ENCODE measurements at places on chromosomes 16 and 17.

- DNase-seq: peak; percentile 34
Measured at GRCh38 chr16:24151482-24151939, 104.6 kb upstream of the CACNG3 start.

DNA sequence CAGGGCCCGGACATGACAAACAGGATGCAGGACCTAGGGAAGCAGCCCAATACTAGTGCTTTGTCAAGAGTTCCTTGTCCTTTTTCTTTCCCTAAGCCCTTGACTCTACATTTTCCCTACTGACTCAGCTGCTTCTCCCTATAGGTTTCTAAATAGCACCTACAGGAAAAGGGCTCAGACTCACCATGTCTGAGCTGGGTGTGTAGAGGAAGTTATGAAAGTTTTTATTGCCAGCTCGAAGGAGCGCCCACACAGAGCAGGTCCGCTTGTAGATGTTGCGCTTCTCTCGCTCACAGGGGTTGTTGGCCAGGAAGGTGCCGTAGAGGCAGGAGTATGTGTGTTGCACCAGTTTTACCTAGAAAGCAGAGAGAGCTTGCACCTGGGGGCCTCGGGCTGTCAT, 10.6 kb downstream of the MTMR4 start:
- no peak for DNase-seq

DNA sequence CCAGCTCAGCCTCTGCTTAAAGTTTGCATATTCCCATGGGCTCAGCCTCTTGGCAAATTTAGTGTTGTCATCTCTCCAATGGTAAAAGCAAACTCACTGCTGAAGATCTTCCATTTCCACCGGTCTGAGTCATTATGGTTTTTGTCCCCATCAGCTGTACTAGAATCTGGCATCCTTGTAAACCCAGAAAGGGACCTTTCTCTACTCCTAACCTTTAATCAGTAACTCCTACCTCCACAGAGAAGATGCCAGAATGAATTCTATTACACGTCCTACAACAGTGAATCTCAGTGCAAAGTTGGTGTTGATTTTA, 45.8 kb downstream of the ZNF652 start:
- no peak for DNase-seq

- no peak for DNase-seq
Measured at GRCh38 chr16:11498683-11499082, 88.0 kb downstream of the LITAF start.

DNA sequence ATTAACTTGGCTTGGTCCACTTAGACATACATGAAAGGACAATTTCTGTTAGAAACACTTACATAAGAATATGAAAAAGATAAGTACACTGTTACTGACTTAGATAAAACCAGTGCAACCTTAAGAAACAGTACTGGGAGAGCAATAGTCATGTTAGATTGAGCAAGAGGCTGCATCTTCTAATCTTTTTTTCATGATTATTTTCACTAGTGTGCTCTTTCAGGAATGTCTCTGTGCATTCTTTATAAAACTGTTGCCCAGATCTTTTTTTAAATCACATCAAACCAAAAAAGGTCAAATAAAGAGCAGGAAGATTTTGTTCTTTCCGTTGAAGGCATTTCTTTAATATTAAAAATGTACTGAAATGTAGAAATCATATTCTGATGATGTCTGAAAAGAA, 100.7 kb upstream of the AXIN2 start:
- no peak for DNase-seq

DNA sequence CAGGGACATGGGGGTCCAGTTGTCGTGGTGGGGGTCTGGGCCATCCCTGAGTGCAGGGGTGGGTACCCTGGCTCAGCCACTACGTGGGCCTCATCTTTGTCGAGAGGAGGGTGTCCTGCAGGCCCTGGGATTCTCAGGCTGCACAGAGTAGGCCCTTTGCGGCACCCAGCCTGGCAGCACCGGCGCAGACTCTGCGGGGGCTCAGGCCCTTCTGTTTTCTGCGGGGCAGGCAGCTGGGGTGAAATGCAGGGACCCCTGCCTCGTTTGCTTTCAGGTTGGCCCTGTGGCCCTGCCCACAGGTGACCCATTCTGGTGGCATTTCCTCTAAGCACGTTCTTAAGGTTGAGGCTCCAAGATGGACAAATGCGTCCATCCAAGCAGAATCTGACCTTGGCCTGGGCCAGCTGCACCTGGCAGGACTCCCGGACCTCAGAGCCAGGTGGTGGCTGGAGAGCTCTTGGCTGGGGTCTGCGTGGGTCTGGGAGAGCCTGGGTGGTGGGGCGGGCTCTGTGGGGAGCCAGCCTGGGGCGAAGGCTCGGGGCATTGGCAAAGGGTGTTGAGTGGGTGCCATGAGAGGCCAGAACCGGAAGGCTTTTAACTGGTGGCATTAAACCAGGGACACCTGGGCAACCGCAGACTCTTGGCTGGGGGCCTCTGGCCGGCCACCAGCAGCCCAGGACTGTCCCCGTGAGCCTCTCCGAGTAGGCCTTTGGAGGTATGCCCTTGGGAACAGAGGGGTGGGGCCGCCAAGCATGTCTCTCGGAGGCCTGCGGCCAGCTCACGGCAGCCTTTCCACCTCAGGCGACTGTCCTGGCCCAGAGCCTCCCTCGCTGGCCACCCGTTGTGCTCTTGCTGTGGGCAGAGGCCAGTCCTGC, 16.9 kb downstream of the PRSS27 start:
- DNase-seq: no peak

DNA sequence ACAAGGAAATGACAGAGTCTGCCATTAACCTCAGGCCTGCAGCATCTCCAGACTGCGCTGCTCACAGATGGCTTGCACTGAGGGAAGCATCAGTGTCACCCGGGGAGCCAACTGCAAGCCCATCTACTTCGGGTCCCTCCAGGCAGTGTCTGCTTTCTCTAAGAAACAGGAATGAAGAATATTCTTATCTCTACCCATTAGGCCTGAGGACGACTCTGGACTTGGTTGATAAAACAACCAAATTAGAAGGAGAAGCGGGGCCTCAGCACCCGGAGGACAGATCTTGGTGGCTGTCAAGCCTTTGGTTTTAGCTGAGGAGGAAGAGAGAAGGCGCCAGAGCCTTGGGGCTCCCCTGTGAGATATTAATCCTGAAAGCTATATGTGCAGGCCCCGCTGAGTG, 19.5 kb upstream of the MGAT5B start:
- DNase-seq: no peak

- peak; percentile 82 for DNase-seq
Measured at GRCh38 chr17:17028059-17028877, 14.0 kb upstream of the MPRIP start.

- DNase-seq: no peak
Measured at GRCh38 chr17:66916946-66917345, 47.6 kb upstream of the CACNG4 start.

DNA sequence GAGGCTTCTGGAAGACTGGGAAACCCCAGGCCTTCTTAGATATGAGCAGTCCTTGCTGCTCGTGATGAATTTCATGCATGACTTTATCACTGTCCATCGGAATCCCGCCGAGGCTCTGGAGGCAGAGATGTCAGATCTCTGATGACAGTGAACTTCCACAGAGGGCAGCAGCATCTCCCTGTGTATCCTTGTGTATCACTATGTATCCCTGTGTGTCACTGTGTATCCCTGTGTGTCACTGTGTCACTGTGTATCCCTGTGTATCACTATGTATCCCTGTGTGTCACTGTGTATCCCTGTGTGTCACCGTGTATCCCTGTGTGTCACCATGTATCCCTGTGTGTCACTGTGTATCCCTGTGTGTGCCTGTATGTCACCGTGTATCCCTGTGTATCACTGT, 160.2 kb upstream of the CHMP6 start:
- no peak for DNase-seq

GRCh38 chr16:275041-275641, 603 bp downstream of the RGS11 start:
- peak; percentile 73 for DNase-seq

- DNase-seq: no peak
Measured at GRCh38 chr17:79575229-79575628, 35.6 kb downstream of the RBFOX3 start.

DNA sequence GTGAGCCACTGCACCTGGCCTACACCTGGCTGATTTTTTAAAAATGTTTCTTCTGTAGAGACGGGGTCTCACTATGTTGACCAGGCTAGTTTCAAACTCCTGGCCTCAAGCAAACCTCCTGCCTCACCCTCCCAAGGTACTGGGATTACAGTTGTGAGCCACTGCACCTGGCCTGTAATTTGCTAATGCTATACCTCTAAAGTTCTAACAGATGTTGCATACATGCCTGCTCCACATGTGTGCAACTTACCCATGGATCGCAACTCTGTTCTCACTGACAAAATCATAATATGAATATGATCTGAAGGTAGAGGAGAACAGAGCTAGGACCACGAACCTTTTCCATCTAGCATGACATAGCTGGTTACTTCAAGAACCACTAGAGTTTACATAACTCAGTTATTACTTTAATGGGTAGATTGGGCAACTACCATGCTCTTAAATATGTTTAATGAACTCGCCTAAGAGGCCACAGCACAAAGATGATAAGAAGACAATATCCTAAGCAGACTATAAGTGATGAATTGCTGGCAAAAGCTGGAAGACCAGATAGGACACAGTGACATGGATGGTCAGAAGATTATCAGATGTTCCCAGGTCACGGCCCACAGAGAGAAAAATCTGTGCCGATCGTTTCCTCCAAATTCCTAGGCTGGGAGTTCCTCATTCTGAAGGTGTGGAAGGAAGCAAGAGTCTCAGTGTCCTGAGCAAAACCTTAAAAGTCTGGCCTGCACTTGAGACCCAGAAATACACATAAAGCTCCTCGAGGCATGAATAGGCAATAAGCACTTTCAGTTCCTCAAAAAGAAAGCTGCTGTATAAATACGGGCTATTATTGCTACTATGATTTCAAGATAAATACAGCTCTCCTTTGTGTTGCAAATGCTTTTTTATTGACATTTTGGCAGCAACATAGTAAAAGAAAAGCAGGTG, 53.6 kb upstream of the ICAM2 start:
- no peak for DNase-seq

- no peak for DNase-seq
Measured at GRCh38 chr17:43667947-43668348, 6.2 kb upstream of the MEOX1 start.

- DNase-seq: peak; percentile 86
Measured at GRCh38 chr16:85126705-85127378, 14.6 kb upstream of the CIBAR2 start.

DNA sequence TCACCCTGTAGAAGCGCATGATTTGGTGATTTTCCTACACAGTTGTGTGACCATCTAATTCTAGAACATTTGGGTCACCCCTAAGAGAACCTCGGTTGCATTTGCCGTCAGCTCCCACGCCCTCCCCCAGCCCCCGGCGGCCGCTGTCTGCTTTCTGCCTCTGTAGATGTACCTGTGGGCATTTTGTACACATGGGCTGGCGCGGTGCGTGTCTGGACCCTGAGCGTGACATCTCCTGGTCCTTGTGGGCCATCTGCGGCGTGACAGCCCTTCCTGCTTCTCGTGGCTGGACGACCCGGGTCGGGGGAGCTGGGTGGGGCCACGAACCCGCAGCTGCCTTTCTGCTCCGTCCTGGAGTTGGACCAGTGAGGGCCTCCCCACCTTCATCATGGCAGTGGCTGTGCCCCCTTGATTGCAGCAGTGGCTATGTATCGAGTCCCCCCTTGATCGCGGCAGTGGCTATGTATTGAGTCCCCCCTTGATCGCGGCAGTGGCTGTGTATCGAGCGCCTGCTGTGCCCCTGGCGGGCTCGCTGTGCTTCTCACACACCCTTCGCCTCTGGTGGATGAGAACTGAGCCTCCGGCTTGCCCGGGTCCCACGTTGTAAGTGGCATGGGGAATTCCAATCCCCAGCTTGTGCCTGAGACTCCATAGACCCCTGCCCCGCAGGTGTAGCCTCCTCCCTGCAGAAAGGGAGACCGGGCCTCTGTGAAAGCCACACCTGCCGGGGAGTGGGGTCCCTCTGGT, 24.1 kb downstream of the GSE1 start:
- no peak for DNase-seq

GRCh38 chr16:84637709-84638108, 10.6 kb upstream of the KLHL36 start:
- no peak for DNase-seq

- DNase-seq: no peak
Measured at GRCh38 chr16:52964290-52964689, 88.4 kb downstream of the CHD9NB start.

GRCh38 chr16:88331989-88332920, 50.5 kb upstream of the ZNF469 start:
- no peak for DNase-seq

- no peak for DNase-seq
Measured at GRCh38 chr17:51740531-51740930, 418.0 kb downstream of the CA10 start.

GRCh38 chr17:78346605-78347250, 13.1 kb downstream of the SOCS3 start:
- no peak for DNase-seq

DNA sequence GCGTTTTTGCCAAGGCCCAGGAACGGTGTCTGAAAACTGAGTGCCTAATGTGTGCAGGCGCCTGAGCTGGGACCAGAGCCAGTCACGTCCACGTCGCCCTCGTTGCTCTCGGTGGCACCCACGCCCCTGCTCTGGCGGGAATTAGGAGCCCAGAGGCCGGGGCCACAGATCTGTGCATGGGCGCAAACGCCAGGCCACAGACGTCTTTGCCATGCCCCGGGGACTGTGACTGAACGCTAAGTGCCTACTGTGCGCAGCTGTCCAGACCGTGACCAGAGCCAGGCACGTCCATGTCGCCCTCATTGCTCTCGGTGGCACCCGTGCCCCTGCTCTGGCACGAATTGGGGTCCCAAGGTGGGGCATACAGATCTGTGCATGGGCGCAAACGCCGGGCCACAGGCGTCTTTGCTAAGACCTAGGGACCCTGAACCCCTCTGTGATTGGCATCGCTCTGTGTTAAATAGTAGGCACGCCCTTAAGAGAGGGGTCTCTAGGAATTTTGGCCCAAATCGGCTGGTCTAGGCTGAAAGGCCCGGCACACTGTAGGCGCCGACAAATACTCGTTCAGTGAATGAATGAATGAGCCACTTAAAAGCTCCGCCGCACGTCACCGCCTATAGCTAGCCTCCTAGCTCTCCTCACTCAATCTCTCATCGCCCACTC, 827 bp upstream of the UBALD1 start:
- DNase-seq: no peak

DNA sequence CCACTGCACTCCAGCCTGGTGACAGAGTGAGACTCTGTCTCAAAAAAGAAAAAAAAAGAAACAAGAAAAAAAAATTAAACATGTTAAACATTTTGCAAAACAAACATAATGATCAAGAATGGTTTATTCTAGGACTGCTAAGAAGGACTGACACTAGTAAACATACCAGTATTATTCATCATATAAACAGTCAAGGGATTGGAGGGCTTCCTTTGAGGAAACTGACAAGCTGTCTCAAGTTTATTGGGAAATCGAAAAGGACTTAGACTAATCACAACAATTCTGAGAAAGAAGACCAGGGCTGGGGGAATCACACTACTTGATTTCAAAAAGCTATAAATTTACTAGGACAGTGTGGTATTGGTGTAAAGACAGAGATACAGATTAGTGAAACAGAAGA, 75.5 kb downstream of the MYH10 start:
- DNase-seq: no peak

- DNase-seq: no peak
Measured at GRCh38 chr17:76048711-76049110, 21.6 kb upstream of the EVPL start.

GRCh38 chr16:24070851-24071250, 185.3 kb upstream of the CACNG3 start:
- DNase-seq: peak; percentile 85

GRCh38 chr17:29167393-29168078, 12.7 kb downstream of the MYO18A start:
- DNase-seq: no peak
